ENCODE measurements at places on chromosomes 7 and 10.

GRCh38 chr7:101308245-101309085, 13.1 kb downstream of the IFT22 start:
- DNase-seq, result no peak

DNA sequence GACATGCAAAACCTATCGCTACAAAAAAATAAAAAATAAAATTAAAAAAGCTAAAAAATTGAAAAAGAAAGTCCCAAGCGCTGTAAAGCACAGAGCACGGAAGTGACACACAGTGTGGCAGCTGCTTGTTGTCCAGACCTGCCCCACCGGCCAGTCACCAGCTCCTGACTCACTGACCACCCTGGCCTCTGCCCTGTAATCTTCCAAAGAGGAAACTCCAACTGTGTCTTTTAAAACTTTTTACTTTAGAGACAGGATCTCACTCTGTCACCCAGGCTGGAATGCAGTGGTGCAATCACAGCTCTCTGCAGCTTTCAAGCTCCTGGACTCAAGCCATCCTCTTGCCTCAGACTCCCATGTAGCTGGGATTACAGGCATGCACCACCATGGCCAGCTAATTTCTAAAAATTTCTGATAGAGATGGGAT, 23.6 kb downstream of the GNA12 start:
- no peak for DNase-seq

DNA sequence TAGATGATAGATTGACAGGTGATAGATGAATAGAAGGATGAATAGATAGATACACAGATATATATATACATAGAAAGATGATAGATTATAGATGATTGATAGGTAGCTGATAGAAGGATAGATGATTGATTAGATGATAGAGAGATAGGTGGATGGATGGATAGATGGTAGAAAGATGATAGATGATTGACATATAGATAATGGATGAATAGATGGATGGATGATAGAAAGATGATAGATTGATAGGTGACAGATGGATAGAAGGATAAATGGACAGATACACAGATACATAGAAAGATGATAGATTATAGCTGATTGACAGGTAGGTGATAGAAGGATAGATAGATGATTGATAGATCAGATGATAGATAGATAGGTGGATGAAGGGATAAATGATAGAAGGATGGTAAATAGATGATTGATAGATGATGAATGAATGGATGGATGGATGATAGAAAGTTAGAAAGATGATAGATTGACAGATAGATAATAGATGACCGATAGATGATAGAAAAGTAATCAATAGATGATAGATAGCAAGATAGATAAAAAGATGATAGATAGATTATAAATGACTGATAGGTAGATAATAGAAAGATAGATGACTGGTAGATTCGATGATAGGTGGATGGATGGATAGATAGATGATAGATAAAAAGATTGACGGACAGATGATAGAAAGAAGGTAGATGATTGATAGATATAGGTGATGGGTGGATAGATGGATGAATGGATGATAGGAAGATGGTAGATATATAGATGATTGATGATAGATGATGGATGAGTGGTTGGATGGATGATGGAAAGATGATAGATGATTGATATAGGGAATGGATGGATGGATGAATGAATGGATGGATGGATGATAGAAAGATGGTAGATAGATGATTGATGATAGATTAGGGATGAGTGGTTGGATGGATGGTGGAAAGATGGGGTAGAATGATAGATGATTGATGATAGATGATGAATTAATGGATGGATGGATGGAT, 80.4 kb downstream of the MICALL2 start:
- DNase-seq, result no peak

- no peak for DNase-seq
Observed at GRCh38 chr7:77959080-77959479, 160.5 kb downstream of the PHTF2 start.

DNA sequence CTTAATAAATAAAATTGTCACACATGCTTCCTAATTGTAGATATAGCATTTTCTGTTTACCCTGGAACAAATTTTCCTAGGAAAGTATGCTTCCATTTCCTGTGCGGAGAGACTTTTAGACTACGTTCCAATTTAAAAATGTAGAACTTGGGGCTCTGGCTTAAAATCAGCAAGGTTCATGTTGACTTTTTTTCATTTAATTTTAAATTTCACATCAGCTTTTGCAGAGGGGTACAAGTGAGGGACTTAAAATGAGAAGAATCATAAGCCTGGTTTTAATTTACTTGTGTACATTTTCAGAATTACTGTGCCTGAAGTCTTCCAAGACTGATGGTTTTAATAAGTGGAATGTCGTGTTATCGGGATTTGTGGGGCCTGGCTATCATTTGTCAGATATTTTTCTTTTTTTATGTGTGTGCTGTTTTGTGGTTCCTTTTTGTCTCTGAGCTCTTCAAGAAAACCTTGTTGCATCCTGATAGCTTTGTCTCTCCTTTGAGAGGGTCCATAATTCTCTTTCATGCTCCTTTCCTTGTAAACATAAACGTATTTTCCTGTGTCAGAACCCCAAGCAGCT, 8.8 kb upstream of the ATRNL1 start:
- no peak for DNase-seq

DNA sequence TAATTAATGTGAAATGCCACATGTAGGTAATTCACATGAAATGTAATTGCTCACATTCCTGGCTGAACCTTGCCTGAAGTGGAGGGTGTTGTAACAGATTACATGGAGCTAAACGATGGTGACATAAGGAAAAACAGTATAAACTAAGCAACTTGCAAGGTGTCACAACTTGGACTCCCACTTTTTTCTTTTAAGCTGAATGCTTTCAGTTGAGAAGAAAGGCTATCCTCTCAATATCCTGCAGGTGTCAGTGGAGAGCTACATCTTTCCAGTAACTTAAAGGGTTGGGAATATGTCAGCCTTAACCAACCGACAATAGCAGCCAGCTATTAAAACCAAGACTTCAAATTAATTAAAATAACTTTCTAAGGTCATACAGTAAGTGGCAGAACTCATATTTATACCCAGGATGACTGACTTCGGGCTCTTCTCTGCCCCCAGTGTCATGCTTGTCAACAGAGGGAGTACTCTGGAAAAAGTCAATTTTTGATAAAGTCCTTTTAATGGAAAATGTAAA, 33.7 kb downstream of the NRBF2 start:
- peak; percentile 21 for DNase-seq

DNA sequence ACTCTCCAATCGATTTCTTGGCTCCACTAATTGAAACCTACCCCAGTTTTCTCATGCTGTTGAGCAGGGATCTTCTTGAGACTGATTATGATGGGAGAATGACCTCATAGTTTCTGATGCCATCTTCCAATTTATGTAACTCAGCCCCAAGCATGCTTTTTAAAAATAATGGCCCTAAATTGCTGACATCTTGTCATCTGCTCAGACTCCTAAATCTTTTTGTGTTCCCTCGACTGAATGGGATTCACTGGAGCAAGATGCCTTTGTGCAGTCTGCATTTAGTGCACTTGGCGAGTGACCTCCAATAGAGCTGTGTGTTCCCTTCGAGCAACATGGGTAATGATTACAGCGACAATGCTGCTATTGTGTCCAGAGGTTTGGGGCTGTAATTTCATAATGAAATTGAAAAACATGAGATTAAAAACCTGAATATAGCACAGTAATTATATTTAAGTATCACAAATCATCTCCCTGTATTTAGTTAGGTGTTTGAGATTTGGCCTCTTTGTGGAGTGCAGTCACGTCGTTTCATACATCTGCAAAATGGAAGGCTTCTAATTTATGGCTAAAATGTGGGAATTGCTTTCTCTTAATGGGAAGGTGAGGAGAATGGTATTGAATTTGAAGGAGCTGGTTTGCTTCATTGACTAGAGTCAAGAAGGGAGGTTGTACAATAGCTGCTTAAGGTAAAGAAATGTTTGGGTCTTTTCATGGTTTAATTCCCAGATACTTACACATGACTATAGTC, 192.9 kb downstream of the AUTS2 start:
- peak; percentile 81 for DNase-seq

DNA sequence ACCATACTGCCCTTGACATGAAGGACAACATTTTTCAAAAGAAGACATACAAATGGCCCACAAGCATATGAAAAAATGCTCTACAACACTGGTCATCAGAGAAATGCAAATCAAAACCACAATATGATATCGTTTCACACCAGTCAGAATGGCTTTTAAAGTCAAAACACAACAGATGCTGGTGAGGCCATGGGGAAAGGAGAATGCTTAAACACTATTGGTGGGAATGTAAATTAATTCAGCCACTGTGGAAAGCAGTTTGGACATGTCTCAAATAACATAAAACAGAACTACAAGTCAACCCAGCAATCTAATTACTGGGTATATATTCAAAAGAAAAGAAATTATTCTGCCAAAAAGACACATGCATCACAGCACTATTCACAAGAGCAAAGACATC, 4.2 kb upstream of the NT5C3A start:
- no peak for DNase-seq

DNA sequence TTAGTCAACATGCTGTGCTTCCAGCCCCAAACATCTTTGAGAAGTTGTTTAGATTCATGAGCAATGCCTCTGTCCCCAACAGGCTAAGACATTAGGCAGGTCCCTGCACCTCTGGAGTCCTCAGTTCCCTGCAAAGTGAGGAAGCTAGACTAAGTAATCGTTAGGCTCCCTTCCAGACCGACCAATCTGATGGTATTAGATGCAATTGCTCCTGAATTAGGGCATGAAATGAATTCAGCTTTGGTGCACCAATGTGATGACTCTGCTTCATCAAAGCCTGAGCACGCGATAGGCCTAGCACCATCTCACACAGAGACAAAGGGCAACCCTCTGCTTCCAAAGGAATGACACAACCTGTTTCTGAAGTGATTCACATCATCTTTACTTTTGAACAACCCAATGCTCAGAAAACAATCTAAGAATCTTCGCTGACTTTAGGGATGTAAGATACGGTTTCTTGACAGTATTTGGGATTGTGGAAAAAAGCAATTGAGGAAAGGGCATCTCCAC, 723 bp upstream of the TES start:
- no peak for DNase-seq

DNA sequence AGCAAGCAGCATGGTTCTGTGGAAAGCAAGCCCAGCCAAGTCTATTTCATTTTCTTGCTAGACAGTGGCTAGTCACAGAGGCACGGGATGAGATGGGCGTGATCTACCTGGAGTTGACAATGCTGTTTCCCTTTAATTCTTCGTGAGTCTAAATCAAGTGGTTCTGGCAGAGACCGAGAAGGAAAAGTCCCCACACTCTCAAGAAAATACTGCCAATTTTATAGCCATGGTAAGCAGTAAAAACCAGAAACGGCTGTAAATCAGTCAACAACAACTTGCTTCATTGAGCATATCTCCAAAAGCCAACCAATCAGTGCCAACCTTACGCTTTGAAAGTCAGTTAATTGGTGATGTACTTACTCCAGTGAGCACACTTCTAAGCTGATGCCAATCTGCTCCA, 223.4 kb downstream of the SEC23IP start:
- DNase-seq, result no peak

- DNase-seq, result no peak
Observed at GRCh38 chr7:46363688-46364087, 442.6 kb upstream of the IGFBP3 start.

GRCh38 chr7:22346383-22347107, 10.4 kb downstream of the RAPGEF5 start:
- no peak for DNase-seq

DNA sequence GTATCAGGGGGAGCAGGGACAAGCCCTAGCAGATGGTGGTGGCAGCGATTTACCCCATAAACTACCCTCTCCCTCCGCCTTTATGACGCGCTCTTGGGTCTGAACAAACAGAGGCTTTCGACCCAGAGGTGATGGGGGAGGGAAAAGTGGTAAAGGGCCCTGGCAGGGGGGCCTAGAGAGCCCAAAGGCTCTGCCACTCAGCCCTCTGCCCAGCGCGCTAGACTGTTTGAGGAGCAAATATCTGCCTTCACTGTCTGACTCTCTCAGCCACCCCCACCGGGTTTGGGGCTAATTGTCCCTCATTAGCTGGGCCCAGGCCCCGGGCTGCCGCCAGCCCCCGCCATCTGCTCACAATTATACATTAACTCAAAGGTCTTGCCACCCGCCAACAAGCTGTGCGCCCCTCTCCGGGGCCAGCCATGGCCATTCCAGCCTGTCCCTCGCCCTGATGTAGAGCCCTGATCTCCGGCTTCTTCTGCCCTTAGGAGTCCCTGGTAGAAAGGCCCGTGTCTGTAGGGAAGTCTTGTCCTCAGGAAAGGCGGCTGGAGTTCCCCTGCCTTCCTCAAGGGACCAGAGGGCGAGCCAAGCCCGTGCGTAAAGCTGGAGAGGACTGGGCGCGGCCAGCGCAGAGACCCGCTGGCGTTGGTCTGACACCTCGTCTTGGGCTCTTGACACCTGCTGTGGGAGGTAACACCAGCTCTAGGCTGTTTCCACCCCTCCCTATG, 1.9 kb upstream of the PAX4 start:
- no peak for DNase-seq

GRCh38 chr10:91061608-91062007, 140.7 kb upstream of the ANKRD1 start:
- DNase-seq, result no peak

- DNase-seq, result no peak
Observed at GRCh38 chr7:64744680-64745079, 49.5 kb upstream of the ZNF138 start.

- no peak for DNase-seq
Observed at GRCh38 chr7:84631913-84632312, 437.3 kb upstream of the SEMA3A start.
